ENCODE measurements at places on chromosomes 6 and 20. TPM values are rescaled to one million over a fixed set of nuclear protein-coding genes. Genes with fewer than 3 reads are reported as not detected.

DNA sequence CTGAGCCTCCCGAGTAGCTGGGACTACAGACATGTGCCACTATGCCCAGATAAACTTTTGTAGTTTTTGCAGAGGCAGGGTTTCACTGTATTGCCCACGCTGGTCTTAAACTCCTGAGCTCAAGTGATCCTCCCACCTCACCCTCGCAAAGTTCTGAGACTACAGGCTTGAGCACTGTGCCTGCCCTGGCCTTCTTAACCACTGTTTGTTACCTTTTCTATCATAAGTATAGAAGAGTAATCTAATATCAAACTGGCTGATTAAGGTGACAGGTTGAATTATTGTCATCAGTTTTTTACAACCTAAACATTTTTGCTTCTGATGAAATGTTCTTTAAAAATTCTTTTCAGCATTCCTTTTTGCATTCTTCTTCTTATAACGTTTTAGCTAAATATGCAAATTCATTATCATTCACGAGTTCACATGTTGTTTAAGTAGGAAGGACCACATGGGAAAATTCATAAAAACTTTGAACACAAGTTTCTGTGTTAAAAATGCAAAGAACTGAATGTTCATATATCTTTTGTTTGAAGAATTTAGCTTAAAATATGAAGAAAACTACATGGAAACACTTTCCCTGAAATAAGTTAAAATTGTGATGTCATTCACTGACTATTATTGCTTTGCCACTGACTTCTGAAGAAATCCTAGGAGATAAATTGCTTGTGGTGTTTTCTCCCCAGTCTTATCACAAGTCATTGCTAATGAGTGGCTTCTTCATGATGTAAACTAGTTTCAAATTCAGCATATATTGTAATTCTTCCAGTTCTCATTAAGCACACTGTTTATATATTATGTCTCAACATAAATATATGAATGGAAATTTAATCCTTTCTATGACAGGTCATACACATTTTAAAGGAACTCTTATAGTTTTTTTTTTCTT lies 106.7 kb downstream of the ADGRB3 start:
- no peak for DNase-seq

GRCh38 chr6:41654151-41654697 lies 16.0 kb downstream of the MDFI start:
- no peak for DNase-seq

- no peak for DNase-seq
These were observed 323.0 kb downstream of the ESR1 start for GRCh38 chr6:152130441-152130840.

GRCh38 chr20:18639501-18639979 lies 51.7 kb downstream of the DTD1 start:
- DNase-seq: no peak

DNA sequence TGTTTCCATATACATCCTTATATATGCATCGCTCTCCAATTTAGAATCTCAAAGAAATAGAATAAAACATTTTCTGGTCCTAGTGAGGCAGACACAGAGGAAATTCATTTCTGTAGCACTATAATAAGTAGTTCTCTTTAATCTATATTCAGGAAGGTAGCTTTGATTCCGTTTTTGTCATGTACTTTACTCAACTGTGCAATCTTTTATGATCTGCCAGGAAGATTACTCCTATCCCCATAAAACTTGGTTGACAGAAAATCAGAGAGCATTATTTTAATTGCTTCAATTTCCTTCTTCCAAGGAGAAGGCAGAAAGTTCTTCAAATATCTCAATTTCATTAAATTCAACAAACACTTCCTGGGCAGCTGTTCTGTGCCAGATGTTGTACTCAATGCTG lies 10.6 kb upstream of the CLIC5 start:
- no peak for DNase-seq

DNA sequence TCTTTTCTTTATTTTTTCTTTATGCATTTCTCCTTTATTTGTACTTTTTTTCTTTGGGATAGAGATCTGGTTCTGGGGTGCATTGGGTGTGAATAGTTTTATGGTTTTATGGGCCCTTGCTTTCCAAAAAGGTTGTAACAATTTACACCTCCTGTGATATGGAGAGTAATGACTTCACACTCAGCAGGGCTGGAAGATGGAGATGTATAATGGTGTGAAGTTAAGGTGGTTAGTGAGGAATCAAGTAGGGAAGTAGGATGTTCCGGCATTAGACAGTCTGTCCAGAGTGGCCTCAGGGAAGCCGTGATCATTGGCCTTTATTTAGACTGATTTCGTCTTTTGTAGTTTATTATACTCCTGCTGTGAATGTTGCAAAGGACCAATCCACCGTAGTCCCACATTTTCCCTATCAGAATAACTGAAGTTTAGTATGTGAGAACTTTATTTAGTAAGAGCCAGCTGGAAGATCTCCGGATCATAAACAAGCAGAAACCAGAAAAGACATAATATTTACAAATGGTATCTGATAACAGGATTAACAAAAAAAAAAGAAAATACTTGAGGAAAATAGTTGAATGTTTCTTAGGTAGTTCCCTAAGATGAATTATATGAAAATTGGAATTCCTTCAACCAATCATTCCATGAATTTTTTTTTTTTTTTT lies 255.5 kb downstream of the TBC1D7 start:
- DNase-seq: no peak

DNA sequence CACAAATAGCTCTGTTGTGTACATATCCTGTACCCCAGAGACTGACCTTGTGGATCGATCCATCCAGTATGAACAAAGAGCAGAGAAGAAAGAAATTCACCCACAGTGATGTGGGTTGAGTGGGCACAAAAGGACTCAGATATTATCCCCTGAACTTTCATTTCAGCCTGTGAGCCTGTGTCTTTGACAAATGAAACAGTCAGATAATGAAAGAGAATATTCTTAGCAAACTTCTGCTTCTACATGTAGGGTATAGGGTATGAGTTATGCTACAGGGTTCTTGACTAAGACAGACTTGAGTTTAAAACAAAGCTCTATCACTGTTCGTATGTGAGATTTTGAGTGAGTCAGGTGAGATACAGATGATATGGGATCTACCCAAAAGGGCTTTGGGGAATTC lies 359.7 kb downstream of the MAFB start:
- DNase-seq: no peak

GRCh38 chr6:147852772-147853171 lies 344.3 kb downstream of the SAMD5 start:
- no peak for DNase-seq

Gene KIAA1755
- total RNA-seq: not detected

Gene PHF10
- 58.8 TPM for total RNA-seq

All from activated CD8-positive, alpha-beta memory T cell treated with anti-CD3 and anti-CD28 coated beads, Interleukin-2, amount 10 ng/mL, durations not matched to agents 7 days and 5 days (primary cell).